ENCODE measurements at places on chromosomes 12 and 14. TPM values are rescaled to one million over a fixed set of nuclear protein-coding genes. Genes with fewer than 3 reads are reported as not detected.

Gene MANSC1
- total RNA-seq, result 11.0 TPM

Gene SERPINA4
- not detected for total RNA-seq

Gene FGD4
- 22.9 TPM for total RNA-seq

Gene C12orf56
- not detected for total RNA-seq

Gene REM2
- total RNA-seq, result not detected

- DNase-seq, result peak; percentile 54
These were observed 111.0 kb downstream of the BICD1 start for GRCh38 chr12:32217354-32218310.

Gene CCDC38
- total RNA-seq, result not detected

GRCh38 chr12:46442738-46443137 is 70.2 kb upstream of the SLC38A2 start:
- no peak for DNase-seq

- peak; percentile 90 for DNase-seq
These were observed 28.0 kb downstream of the VPS37B start for GRCh38 chr12:122867691-122868461.

DNA sequence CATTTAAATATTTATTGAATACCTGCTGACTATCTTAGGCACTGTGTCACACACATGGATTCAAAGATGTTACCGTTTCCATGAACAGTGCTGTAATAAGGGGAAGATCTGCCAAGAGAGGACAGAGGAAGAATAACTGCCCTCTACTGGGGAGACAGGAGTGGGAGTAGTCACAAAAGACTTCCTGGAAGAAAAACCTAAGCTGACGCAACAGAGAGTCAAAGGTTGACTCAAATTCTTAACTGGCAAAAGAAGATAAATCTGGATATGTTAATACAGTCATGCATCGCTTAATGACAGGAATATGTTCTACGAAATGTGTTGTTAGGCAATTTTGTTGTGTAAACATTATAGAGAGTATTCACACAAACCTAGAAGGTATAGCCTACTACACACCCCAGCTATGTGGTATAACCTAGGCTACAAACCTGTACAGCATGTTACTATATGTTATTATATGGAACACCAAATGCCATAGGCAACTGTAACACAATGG is 51.5 kb downstream of the DCAF5 start:
- DNase-seq, result peak; percentile 73

GRCh38 chr14:102020058-102020971 is 55.9 kb downstream of the DYNC1H1 start:
- DNase-seq, result no peak

- no peak for DNase-seq
These were observed 15.8 kb upstream of the PPM1A start for GRCh38 chr14:60233251-60233650.

GRCh38 chr12:108473400-108474055 is 41.5 kb upstream of the FICD start:
- DNase-seq, result no peak

DNA sequence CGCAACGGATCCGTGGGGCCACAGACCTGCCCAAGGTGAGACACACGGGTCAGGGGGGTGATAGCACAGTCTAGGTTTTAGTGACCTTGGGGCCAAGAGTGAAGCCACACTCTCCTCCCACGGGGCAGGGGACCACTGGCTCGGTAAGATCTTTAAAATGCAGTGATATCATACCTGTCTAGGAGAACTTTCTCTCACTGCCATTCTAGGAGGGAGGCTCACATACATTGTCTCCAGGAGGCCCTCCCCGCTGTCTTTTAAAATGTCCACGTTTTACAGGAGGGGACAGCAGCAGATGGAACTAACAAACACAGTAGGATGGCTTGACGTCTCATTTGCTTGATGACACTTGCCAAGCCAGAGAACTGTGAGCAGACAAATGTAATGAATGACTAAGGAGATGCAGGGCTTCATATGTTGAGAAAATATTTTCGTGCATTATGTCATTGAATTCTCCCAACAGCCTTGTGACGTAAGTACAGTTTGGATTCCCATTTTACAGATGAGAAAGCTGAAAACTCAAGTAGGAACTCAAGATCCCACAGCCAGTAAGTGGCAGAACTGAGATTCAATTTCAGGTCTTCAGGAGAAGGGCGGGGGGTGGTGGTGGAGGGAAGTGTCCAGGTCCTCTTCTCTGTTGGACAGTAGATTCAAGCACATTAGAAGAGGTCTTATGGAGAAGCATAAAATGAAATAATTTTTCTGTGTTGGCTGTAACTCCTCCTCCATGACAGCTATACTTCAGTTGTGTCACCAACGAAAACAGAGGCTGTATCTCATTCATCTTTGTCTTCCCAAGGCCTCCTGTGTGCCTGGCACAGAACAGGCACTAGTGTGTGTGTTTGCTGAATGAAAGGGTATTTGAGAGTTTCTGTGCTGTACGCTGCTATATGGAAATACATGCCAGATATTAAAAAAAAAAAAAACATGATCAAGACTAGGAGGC is 2.1 kb downstream of the VASH1 start:
- no peak for DNase-seq

Gene SELPLG
- total RNA-seq, result 16.6 TPM

Gene IRAK3
- total RNA-seq, result 29.0 TPM

GRCh38 chr12:1356285-1356684 is 238.1 kb downstream of the FBXL14 start:
- DNase-seq, result no peak

Gene ADCY4
- total RNA-seq, result 7.3 TPM

Gene TAS2R7
- 0.22 TPM for total RNA-seq

- DNase-seq, result no peak
These were observed 1.3 kb upstream of the OAS3 start for GRCh38 chr12:112936927-112937326.

GRCh38 chr14:24098927-24099813 is 5.1 kb downstream of the PCK2 start:
- DNase-seq, result no peak

DNA sequence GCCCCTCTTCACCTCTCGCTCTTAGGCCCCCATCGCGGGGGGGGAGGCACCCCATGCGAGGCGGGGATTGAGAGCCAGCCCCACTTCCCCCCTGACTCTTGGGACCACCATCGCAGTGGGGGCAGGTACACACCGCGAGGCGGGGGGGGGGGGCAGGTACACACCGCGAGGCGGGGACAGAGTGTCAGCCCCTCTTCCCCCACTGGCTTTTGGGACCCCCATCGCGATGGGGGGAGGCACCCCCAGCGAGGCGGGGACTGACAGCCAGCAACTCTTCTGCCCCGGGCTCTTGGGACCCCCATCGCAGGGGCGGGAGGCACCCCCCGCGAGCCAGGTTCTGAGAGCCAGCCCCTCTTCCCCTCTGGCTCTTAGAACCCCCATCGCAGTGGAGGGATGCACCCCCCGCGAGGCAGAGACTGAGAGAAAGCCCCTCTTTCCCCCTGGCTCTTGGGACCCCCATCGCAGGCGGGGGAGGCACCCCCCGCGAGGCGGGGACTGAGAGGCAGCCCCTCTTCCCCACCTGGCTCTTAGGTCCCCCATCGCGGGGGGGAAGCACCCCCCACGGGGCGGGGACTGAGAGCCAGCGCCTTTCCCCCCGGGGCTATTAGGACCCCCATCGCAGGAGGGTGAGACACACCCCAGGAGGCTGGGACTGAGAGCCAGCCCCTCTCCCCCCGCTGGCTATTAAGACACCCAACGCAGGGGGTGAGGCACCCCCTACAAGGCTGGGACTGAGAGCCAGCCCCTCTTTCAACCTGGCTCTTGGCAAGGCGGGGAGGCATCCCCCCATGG is 196.5 kb upstream of the PZP start:
- no peak for DNase-seq
